Activated gamma-delta T cell (primary cell): ENCODE measurements at places on chromosomes 11 and 22.

GRCh38 chr11:101748572-101749344, 165.0 kb upstream of the TRPC6 start:
- DNase-seq, result no peak

DNA sequence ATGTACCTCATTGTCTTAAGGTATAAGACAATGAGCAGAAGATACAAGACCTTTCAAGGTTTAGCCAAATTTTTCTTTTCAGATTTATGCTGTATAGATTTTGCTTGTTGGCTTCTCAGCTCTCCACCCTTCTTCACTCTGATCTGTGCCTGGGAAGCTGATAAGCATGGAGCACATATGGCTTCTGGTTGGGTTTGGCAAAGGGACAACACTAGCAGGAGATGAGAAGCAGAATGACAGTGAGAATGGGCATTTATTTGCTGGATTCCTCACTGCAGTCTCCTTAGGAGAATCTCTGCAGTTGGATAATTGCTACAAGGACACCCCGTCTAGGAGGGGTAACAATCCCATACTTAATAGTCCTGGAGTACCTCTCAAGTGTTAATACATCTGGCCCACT, 474.8 kb upstream of the CCDC90B start:
- no peak for DNase-seq

GRCh38 chr11:110468121-110468520, 38.4 kb downstream of the FDX1 start:
- DNase-seq, result no peak

DNA sequence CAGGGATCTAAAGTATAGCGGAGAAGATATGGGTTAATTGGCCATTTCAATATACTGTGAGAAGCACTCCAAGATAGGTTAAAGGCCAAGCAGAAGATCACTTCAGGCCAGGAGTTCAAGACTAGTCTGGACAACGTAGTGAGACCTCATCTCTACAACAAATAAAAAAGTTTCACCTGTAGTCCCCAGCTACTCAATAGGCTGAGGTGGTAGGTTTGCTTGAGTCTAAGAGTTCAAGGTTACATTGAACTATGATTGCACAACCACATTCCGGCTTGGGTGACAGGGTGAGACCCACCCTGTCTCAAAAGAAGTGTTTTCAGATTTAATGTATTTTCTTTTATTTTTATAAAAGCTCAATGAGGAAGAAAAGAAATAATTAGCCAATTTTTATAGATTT, 25.4 kb downstream of the PATL1 start:
- DNase-seq, result no peak
